ENCODE measurements at places on chromosomes 1 and 21. TPM values are rescaled to one million over a fixed set of nuclear protein-coding genes. Genes with fewer than 3 reads are reported as not detected.

DNA sequence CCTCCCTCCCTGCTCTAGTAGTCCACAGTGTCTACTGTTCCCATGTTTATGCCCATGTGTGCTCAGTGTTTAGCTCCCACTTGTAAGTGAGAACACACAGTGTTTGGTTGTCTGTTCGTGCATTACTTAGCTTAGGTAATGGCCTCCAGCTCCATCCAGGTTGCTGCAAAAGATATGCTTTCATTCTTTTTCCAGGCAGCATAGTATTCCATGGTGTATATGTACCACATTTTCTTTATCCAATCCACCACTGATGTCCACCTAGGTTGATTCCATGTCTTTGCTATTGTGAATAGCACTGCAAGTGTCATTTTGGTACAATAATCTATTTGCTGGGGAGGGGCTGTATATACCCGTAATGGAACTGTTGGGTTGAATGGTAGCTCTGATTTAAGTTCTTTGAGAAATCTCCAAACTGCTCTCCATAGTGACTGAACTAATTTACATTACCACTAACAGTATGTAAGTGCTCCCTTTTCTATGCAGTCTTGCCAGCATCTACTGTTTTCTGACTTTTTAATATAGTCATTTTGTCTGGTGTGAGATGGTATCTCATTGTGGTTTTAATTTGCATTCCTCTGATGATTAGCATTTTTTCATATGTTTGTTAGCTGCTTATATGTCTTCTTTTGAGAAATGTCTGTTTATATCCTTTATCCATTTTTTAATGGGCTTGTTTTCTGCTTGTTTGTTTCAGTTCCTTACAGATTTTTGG lies 191.9 kb upstream of the DMRTA2 start:
- no peak for DNase-seq

The CAPN8 gene
- 0.85 TPM for total RNA-seq

- no peak for DNase-seq
Observed at GRCh38 chr1:181632960-181633359, 149.6 kb downstream of the CACNA1E start.

DNA sequence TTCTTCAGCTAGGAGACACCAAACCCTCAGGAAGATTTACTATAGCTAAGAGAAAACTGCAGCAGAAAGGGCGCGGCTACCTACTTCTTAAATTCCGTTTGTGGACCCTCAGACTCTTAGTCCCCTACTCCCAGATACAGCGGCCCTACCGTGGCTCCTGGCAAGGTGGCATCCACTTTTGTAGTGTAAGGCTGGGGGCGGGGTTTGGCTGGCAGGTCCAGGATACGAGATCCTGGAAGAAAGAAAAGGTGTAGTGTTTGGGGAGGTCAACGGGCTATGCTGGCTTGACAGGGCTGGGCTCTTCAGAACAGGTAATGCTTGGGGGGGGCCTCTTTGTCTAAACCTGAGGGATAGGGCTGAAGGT lies 280 bp downstream of the CREB3L4 start:
- no peak for DNase-seq

DNA sequence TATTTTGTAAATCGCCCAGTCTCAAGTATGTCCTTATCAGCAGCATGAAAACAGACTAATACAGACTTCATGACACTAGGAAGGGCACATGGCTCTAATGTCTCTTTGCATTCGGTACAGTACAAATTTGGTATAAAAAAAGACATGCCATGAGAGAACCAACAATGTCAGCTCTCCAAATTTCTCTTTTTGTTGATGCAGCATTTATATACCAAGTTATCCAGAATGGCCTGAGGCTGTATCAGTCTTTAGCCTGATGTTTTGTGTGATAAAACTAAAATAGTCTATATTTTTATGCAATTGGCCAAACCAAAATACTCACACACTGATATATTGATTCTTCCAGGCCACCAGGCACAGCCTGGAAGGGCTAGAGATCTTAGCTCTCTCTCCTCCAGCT lies 124.3 kb upstream of the SAMSN1 start:
- DNase-seq = no peak

DNA sequence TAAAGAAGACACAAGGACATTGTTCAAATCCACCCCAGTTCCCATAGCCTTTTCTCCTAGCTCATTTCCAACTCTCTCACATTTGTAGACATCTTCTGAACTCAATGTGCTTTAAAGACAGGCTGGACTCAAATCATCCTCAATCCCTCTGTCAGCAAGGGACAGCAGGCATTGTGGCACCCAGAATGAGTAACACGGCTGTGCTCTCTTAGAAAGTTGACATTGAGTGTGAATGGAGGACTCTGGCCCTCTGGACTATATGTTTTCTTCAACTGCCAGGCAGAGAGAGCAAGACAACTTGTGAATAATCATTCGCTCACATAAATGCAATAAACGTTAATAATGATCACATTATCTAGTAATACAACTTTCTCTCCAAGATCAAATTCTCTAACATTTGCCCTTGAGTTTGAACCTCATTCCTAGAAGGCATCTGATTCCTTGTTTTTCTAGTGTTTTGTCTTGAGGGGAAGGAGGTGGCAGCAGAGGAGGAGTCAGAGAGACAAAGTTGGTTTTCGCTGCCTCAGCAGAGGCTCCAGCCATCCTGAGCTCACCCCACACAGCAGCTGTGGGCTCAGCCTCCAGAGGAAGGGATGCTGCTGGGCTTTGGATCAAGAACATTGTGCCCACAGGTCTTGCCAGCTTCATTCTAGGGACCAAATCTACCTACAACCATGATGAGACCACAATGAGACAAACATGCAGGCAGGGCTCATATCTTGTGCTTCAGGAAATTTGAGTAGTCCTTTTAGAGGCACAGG lies 85.1 kb downstream of the BCAR3 start:
- DNase-seq = no peak

DNA sequence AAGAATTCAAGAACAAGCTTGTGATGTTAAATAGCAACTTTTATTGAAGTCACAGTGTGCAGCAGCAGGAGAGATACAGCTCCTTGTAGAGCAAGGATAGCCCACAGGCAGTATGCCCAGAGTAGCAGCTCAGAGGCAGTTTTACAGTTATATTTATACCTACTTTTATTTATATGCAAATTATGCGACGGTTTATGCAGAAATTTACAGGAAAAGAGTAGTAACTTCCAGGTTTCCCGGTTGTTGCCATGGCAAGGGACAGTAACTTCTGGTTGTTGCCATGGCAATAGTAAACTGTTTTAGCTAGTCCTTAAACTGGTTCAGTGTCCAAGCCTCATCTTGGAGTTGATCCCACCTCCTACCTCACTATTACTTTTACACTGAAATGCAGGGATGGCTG lies 344.6 kb upstream of the LYPLAL1 start:
- DNase-seq = no peak

The SPOCD1 gene
- total RNA-seq = not detected

DNA sequence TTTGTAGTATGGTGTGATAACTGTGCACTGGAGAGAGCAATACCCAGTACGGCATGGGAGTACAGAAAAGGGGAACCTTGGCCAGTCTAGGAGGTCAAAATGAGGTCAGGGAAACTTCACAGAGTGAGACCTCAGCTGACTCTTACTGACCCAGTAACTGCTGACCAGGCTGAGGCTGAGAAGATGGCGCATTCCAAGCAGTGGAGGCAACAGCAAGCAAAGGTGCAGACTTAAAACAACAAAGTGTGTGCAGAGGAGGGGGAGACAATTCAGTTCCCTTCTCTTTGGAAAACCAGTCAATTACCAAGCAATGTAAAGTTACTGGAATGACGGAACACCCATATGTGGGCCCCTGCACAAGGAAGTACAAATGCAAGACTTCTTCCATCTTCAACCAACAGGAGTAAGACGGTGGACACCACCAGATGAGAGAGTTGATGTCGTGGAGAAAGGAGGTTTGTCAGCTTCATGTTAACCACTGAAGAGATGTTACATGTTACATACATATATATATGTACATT lies 54.6 kb upstream of the PRDX6 start:
- DNase-seq = no peak

DNA sequence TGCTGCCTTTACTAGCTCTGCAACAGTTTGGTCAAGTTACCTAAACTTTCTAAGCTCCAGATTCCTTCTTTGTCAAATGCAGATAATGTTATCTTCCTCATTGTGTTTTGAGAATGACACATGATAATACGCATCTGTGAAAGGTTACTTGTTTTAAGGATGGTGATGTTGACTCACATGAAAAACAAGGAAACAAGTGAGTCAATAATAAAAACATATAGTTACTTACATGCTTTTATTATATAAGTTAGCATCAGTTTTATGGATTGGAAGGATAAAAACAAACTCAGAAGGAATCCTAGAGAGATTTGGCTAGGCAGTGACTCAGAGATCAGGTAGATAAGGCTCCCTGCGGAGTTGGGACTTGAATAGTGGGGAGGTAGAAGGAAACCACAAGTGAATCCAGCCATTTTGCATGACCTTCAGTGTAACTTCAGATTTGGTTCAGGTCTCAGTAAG lies 144.6 kb downstream of the LMO4 start:
- DNase-seq = no peak
